NCI-H1417 (cell line): ENCODE measurements at places on chromosomes 1 and 21.

DNA sequence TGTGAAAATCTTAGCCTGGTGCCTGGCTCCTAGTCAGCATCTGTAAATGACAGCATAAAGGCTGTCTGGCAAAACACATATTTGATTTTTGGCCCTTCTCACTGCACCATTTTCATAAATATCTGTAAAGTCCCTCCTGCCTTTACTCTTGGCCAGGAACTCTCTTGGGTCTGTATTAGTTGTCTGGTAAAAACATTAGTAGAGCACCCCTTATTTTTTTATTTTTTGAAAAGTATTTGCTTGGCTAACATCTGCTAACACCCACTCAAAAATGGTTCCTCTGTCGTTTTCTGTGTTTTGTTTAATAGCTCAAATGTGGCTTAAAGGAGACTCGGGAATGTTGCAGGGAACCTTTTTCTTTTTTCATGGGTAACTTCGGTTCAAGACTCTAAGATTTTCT is 293.4 kb downstream of the HMCN1 start:
- DNase-seq, result no peak

GRCh38 chr1:230504310-230504709 is 78.2 kb upstream of the PGBD5 start:
- DNase-seq, result no peak

GRCh38 chr1:39490596-39491145 is 765 bp upstream of the BMP8A start:
- DNase-seq, result no peak

DNA sequence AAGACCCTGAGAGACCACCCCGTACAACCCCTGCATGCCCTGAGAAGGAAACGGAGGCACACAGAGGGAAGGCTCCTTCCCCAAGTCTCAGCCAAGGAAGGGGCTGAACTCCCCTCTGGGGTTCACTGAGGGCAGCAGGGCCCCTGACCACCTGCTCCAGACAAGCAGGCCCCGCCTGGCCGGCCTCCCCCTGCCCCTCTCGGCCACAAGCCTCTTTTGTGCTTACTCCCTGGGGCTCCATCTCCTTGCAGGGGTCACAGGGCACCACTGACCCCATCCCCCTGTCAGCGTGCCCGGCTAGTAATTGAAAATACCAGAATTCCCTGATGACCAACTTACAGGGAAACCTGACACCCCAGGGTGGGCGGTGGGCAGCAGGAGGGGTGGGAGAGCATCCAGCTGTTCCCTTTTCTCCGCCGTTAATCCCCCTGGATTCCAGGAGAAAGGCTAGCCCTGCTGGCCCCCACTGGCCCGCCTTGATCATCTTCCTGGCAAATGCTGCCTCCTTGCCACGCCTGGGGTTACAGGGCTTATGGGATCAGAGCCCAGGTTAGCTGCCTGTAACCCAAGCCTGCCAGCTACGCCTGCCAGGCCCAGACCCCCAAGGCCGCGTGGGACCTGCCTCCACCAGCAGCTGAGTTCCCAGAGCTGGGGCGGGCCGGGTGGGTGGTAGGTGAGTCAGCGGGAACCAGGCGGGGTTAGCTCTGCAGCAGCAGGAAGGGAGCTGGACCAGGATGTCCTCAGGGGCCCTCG is 96.1 kb downstream of the LACTBL1 start:
- no peak for DNase-seq

- DNase-seq, result no peak
These were observed 342.0 kb downstream of the VAV3 start for GRCh38 chr1:107622966-107623365.

DNA sequence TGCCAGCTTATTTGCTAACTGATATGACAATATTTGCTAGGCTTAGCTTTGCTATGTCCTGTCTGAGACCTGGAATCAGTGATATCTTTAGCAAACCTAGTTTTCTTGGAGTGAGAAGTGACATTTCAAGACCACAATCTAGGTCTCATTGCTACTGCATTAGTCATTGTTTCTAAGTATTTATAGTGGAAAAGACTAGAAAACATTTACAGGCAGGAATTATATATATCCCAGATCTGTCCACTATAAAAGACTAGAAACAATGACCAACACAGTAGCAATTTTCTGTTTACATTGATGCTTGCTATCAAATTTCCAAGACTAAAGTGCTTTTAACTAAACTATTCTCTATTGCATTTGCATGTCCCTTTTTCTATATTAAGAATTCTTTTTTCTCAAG is 5.0 kb upstream of the RGS18 start:
- no peak for DNase-seq

DNA sequence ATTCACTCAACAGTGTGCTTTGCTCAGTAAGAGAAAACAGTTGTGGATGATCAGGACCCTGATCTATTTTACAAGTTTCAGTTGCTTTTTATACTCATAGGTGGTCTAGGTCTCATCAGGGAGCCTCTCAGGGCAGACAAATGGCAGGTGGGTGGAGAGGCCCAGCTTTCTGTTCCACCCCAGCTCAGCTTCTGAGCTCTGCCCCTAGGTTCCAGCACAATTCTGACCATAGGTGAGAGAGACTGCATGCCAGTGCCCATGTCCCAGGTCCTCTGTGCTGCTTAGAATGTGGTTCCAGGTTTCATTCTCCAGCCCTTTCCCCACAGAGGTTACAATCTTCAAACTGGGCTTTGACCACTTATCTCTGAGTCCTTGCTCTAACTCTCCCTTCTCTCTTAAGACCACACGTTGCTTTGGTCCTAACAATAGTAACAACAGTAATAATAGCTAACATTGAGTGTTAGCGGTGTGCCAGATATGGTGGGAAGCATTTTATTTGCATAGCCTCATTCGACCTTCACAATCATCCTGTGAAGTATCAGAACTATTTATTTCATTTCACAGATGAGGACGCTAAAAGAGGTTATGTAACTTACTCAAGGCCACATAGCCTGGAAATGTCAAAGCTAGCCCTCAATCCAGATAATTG is 19.6 kb upstream of the DUSP10 start:
- DNase-seq, result no peak

DNA sequence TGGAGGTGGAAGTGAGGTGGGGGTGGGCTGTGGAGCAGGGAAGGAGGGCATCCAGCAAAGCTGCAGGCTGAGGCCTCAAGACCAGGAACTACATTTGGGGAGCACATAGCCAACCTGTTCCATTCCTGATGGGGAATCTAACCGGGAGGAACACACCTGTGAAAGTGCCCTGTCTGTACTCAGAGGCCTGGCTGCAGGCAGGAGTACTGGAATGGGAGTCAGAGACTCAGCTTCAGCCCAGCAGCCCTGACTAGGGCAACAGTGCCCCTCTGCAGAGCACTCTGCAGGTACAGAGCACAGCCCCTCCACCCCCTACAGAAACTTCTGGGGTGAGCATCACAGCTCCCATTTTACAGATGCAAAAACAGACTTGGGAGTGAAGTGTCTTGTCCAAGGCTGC is 126.4 kb downstream of the DMRTB1 start:
- no peak for DNase-seq

DNA sequence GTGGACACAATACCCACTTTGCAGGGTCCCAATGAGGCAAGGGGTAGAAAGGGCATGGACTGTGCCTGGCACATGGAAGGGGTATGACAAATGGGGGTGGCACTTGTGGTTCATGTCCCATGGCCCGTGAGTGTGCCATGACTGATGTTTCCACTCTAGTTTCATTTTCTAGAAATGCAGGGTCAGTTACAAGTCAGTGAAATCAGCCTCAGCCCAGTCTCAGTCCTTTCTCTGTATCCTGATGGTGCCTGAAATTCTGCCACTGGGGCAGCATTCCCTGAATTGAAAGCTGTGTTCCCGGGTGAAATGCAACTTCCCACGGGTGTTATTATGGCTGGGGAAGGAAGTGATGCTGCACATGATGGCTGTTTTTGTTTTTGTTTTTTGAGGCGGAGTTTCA is 110.8 kb upstream of the ZBTB40 start:
- no peak for DNase-seq

GRCh38 chr1:206006946-206007345 is 3.8 kb upstream of the RAB7B start:
- no peak for DNase-seq

DNA sequence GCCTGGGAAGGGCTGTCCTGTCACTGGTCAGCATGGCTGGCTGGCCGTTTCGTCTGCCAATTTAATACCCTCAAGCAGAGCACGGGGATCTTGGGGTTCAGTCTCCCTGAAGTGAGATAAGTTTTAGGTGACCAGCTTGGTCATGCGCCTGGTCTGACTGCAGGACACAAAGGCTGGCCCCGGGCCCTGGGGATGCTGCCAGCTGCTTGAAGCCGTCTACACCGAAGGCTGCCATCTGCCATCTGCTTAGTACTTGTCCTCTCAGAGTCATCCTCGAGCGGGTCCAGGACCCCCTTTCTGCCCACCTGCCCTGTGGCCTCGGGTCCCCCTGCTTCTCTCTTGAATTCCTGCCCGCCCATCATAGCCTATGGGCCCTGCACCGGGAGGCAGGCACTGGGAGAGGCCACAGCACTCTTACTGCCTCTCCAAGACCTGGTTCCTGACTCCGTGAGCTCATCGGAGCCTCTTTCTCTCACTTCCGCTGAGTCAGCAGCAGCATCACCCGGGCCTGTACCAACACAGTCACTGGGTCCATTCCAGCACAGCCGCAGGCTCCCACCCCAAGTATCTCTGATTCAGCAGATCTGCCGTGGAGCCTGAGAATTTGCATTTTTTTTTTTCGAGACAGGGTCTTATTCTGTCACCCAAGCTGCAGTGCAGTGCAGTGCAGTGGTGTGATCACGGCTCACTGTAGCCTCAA is 7.0 kb downstream of the FBLIM1 start:
- no peak for DNase-seq

- peak; percentile 24 for DNase-seq
These were observed 355.0 kb upstream of the ESRRG start for GRCh38 chr1:217078078-217078690.

DNA sequence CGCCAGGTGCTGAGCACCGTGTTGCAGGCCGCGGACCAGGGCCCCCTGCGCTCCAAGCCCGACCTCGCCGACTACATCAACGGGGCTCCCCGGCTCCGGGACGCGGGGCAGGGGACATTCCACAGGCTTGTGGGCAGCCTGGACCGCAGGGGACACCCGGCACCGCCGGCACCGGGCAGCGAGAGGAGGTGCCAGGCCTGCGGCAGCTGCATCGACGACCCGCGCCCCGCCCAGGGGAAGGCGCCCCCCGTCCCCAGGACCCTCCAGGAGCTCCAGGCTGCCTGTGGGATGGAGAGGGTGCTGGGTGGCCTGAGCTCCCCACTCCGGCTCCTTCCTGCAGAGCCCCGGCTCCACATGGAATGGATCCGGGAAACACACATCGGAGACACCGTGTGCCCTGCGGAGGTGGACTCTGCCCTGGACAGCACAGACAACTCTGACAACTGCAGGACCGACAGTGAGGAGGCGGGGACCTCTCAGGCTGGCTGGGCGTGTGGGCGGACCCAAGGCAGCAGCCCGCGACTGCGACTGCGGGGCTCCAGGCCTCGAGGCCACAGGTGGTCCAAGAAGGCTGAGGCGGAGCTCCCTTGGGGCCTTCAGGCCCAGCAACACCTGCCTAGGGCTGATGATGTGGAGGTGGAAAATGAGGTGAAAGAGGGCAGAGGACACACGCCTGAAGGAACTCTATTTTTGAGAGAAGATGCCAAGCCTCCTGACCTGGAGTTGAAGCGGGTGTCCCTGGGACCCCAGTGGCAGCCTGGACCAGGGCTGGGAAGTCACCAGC is 22.8 kb downstream of the KIAA1614 start:
- DNase-seq, result peak; percentile 16

DNA sequence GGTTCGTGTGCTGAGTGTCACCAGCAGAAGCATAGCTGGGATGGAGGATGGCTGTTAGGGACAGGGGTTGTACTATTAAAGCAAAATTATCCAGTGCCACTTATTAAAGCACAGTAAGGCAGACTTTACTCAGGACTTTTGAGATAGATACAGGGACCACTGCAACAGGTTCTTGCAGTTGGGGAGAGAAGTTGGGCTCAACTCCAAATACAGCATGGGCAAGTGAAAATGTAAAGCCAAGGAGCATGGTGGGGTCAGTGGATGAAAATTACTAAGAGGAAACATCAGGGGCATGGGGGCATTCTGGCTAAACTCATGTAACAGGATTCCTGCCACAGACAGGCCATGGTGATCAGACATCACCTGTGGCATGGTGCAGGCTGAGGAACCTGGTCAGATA is 15.0 kb upstream of the REN start:
- no peak for DNase-seq

GRCh38 chr21:15875286-15875685 is 145.5 kb downstream of the USP25 start:
- no peak for DNase-seq

GRCh38 chr1:200921571-200922110 is 26.9 kb downstream of the INAVA start:
- no peak for DNase-seq

GRCh38 chr1:115922801-115923200 is 53.5 kb upstream of the SLC22A15 start:
- no peak for DNase-seq

DNA sequence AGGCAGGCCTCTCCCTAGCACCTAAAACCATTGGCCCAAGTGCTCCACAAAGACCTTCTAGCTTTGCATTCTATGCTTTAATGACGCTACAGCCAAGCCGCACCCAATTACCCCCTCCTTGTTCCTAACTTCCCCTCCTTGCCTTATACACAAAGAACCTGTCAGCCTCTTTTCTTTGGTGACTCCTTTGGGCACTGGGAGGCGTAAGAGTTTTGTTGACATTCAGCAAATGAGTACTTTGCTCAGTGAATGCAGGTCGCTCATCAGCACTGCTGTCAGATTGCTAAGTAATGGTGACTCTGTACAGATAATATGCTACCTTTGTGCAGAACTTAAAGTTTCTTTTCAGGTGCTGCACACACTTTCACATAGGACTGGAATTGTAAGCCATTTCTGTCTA is 187.6 kb upstream of the FAM78B start:
- no peak for DNase-seq

DNA sequence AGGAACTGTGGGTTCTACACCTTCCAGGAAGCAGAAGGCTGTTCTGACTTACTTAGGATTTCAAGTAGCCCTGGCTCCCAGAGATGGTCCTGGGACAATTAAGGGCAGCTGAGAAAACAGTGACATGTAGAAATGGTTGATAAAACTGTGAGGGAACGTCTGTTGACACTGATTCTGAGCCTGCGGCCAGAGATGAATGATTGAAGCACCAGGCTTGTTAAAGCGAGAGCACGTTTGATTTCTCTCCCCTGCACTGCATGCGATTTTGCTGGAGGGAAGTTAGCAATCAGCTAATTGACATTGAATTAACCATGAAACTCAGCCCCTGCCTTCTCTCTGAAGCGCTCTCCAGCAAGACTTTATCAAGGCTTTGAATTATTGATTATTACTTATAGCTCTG is 29.9 kb upstream of the POU3F1 start:
- no peak for DNase-seq

DNA sequence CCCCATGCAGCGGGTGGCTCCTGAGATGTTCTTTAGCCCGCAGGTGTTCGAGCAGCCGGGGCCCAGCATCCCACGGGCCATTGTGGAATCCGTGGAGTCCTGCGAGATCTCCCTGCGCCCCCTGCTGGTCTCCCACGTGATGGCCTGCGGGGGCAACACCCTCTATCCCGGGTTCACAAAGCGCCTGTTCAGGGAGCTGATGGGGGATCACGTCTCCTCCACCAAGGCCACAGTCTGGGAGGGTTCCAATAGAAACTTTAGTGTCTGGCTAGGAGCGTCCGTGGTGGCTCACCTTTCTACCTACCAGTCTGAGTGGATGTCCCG is 71.0 kb downstream of the ACTL8 start:
- DNase-seq, result peak; percentile 12
